IMR-90 (cell line): ENCODE measurements at places on chromosomes 1 and 21. TPM values are rescaled to one million over a fixed set of nuclear protein-coding genes. Genes with fewer than 3 reads are reported as not detected.
A peak's percentile ranks its signal among the peaks of the same experiment; 100 is the strongest.

GRCh38 chr1:183792300-183792699, 12.6 kb upstream of the RGL1 start:
- DNase-seq: no peak

DNA sequence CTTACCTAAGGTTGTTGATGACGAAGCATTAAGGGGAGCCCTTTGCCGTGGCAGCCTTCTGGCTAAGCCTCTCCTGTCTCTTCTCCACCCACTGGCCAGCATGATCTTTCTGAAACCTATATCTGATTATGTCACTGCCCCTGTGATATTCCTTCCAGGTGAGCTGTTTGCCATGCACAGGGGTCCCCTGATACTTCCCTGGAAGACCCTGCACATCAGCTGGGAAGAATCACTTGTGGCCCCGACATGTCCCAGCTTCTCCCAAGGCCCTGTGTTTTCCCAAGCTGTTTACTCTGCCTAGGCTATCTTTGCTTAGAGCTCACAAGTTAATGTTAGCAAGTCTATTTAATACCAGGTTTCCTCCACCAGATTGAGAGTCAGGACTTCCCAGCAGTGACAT, 12.3 kb downstream of the RD3 start:
- DNase-seq: no peak

CDK18 gene
- polyA plus RNA-seq: 0.34 and 0.48 TPM in 2 replicates

DNA sequence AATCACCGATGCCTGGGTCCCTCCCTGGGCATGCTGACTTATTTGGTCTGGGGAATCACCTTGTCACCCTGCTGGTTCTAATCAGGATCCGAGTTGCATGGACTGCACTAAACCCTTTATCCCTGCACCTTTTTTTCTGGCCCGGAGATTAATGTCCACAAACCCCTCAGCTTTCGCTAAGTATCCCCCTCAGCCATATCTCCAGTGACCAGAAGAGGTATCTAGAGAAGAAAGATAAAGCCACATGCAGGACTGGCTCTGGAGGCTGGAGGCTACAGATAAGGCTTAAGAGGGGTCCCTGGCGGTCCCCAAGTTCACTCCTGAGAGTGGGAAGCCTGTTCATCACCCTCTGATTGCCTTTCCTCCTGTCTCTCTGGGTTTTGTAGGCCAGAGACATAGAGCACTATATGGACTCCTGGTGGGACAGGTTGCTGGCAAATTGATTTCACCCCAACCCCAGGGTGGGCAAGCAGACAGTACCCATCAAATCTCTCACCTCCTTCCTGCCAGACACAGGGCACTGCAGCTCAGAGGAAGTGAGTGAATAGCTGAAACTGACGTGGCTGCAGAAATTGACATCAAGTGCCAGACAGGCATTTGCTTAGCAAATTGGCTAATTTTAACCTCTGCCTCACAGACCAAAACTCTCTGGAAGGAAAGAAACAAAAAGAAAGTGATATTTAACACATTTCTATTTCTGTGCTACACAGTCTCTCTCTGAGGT, 38.8 kb downstream of the HMGB4 start:
- DNase-seq: no peak

DNA sequence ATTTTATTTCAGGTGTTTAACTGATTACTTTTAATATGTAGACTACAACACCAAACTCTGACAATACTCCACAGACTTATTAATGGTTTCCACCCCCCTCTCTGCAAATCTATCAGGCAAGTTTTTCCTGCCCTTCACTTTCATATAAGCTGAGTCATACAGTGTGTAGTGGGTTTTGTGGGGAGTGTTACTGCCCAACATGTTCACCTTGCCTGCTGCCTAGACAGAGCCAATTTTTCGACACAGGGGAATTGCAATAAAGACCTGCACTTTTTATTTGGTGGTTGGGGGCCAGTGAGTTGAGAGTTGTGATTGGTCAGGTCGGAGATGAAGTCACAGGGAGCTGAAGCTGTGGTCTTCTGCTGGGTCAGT, 119.7 kb downstream of the PPIAL4G start:
- no peak for DNase-seq

GRCh38 chr1:206797534-206798383, 25.5 kb upstream of the IL10 start:
- DNase-seq: no peak

AXDND1 gene
- polyA plus RNA-seq: not detected in 2 replicates

APOBEC4 gene
- polyA plus RNA-seq: not detected in 2 replicates

DNA sequence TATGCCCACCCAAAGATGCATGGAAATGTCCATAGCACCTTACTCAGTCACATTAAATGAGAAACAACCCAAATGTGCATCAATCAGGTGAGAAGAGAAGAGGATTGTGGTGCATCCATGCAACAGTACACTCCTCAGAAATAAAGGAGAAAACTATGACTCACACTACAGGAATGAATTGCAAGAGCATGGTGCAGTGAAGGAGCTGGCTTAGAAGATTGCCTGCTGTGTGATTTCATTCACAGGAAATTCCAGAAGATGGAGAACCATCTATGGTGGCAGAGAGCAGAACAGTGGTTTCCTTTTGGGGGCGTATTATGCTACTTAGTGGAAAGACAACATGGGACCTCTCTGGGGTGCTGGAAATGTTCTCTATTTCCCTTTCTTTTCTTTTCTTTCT, 278.6 kb upstream of the AJAP1 start:
- DNase-seq: no peak

GRCh38 chr1:33005117-33005837, 31.4 kb downstream of the AK2 start:
- no peak for DNase-seq

DNA sequence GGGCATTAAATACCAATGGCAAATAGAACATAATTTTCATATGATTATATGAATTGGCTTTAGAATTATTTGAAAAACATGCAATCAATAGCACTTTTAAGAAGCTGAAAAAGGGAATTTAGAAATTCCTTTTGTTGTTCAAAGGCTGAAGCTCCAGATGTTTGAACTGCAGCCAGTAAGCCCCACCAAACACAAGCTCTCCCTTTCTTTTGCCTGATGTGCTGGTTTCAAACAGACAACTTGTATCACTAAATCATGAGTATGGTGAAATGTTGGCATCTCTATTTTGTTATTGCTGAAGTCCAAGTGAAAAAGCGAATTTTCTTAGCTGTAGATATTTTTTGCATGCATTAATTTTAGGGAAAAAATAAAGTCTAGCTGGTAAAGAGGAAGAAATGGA, 27.5 kb upstream of the NCAM2 start:
- no peak for DNase-seq

DNAH14 gene
- polyA plus RNA-seq: 2.8 and 3.6 TPM in 2 replicates

- DNase-seq: no peak
These were observed 60.9 kb upstream of the VCAM1 start for GRCh38 chr1:100658716-100659026.

DNA sequence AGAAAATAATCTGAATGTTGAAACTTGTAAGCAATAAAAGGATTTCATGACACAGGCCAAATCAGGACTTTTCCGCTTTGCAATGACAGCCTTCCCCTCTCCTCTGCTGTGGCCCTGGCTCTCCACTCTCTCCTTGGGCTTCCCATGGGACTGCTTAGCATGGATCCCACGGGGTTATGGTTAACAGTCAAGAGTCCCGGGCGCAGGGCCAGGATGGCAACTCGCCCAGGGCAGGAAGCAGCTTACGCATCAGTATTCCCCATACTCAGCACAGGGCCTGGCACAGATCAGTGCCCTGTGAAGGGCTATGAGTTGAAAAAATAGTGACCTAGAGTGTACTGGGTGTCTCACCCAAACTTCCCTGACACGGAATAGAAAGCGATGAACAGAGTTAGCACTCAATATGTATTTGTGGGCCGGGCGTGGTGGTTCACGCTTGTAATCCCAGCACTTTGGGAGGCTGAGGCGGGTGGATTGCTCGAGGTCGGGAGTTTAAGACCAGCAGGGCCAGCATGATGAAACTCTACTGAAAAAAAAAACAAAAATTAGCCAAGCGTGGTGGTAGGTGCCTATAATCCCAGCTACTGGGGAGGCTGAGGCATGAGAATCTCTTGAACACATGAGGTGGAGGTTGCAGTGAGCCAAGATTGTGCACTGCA, 29.1 kb upstream of the GRHL3 start:
- DNase-seq: peak; percentile 81

DNA sequence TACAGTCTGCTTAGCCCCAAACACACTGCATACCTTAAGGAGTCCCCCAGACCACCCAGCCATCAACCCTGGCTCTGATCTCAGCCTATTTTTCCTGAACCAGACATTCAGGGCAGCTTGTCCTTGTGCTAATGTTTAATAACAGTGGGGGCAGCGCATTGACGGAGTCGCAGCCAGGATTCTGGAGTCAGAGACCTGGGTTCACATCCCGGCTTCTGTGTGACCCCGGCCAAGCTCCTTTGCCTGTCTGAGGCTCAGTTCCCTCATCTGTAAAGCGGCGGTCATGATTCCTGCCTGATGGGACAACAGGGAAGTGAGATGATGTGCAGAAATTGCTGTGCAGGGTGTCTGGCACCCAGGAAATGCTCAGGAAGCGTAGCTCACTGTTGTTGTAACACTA, 63.1 kb downstream of the MATN1 start:
- DNase-seq: no peak

GRCh38 chr1:106831511-106831910, 225.0 kb upstream of the PRMT6 start:
- DNase-seq: no peak

DNA sequence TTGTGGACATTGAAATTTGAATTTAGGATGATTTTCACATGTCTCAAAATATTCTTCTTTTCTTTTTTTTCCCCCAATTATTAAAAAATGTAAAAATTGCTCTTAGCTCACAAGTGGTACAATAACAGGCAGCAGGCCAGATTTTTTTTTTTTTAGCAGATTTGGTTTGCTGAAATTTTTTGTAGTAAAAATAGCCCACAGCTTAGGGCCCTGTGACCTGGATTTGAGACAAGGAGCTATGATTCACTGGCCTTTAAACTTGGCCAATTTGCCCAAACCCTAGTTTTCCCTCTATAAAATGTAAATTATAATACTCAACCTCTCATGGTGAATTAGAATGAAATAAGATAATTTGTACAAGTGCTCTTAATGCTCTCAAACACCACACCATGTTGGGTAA, 253.8 kb downstream of the DYRK1A start:
- no peak for DNase-seq

DNA sequence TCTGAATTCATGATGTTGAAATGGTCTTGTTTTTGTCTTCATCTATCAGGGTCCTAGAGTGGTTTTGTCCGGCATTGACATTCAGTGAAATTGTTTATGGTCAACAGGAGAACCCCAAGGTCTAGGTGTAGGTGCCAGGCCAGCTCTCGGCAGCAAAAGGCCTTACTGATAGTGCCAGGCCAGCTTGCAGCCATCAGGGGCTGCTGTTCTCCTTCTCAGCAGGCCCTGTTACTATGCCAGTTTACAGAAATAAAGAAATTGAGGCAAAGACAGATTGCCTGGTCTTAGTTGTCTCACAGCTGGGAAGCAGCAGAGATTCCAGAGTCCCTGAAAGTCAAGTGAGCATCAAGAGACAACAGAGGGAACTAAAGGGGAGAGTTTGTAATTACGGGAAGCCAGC, 12.0 kb downstream of the HMGB4 start:
- no peak for DNase-seq
